NT2/D1 (cell line): ENCODE measurements at places on chromosomes 11 and 22.

DNA sequence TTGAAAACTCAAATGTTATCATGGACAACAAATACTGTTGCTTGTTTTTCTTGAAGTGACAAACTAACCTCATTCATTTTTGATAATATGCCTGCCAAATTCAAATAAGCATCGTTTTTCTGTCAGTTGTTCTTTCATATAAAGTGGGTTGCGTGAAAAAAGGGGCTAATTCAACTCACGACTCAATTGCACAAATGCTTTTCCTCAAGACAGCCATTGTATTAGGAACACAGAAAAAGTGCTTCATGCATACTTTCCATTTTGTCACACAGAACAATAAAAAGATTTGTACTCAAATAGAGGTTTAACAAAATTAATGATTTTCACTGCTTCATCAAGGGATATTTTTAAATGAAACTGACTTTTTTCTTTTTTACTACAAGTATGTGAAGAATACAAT lies 94.6 kb upstream of the ALKBH3 start:
- no peak for DNase-seq

- DNase-seq, result no peak
Measured at GRCh38 chr11:110711448-110711775, 825 bp downstream of the ARHGAP20 start.

DNA sequence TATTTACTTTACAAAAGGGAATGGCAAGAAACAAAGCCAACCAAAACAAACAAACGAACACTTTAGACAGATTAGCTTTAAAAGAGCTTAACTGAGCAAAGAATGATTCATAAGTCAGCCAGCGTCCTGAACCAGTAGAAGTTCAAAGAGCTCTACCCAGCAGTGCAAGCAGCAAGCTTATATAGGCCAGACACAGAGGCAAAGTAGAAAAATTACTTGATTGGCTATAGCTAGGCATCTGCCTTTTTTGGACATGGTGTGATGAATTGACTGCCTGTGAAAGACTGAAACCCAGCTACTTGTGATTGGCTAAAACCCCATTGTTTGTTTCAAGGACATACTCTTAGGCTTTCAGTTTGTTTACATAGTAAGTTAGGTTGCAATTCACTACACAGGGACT lies 2120.0 kb upstream of the RAG2 start:
- DNase-seq, result no peak

- no peak for DNase-seq
Measured at GRCh38 chr22:45302751-45303150, 7.0 kb upstream of the FAM118A start.

- no peak for DNase-seq
Measured at GRCh38 chr11:9092853-9093778, 1.7 kb upstream of the SCUBE2 start.

DNA sequence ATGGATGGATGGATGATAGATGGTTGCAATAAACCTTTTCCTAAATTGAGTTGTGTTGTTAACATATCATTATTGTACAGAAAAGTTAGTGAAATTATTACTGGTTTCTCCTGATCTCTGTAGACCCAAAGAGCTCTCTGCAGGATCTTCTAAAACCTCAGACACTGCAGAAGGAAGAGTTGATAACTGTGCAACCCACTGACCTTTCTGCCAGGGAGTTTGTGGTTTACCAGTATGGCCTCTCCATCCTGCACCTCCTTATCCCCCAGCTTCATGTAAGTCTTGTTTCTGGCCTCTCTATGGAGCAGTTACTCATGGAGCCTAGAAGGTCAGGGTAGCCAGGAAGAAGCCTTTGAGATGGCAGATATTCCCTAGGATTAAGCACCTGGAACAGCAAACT lies 45.6 kb downstream of the BTG4 start:
- no peak for DNase-seq

DNA sequence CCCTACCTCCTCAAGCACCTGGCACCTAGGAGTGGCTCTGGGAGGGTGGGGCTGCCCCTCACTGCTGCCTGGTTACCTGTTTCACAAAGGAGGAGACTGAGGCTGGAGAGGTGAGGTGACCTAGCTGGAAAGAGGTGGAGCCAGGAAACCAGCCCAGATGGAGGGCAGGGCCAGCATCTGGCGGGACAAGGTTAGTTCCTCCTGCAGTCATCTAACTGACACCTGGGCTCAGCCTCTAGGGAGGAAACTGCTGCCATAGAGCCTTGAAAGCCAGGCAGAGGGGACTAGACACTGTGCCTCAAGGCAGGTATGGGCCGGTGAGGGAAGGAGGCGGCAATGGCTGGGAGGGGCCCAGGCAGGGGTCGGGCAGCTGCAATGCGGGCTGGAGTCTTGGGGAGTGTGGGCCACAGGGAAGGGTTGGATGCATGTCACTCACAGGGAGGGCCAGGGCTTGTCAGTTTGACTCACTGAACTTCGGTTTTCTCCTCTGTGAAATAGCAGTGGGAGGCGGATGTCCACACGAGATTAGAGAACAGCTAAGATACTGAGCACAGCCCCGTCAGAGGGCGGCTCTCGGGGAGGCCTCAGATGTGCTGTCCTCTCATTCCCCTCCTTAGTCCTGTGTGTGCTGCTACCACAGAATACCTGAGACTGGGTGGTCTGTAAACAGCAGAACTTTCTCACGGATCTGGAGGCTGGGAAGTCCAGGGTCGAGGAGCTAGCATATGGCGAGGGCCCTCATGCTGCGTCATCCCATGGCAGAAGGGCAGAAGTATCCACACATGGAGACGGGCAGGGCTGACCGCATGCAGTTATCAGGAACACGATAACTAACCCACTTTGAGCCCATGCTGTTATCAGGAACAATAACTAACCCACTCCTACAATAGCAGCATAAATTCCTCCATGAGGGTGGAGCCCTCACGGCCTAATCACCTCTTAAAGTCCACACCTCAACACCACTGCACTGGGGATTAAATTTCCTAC lies 16.1 kb downstream of the MGAT3 start:
- no peak for DNase-seq

- no peak for DNase-seq
Measured at GRCh38 chr22:23212061-23213021, 32.0 kb downstream of the BCR start.

DNA sequence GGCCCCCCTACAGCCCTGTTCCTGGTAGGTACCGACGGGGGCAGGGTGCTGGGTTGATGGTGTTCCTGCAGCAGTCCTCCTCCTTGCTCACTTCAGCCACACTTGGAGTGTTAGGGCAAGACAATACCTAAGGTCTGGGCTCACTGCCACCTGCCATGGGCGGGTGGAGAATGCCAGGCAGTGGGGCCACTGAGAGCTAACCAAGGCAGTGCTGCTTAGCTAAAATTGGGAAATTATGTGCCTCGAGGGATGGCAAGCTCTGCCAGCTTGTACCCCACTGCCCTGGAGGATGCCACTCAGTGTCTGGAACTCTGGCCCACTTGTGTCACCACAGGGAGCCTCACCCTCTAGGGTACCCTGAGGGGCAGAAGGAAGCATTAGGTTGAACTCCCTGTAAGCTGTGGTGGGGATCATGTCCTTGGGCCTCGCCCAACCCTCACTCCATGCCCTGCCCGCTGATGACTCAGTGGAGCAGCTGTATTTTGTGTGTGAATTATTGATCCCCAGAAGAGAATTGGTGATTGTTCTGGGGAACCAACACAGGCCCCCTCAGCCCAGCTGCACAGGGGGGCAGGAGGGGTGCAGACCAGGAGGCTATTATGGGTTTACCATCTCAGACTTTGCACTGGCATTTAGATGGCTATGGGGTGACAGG lies 17.7 kb downstream of the PHLDB1 start:
- DNase-seq, result no peak

DNA sequence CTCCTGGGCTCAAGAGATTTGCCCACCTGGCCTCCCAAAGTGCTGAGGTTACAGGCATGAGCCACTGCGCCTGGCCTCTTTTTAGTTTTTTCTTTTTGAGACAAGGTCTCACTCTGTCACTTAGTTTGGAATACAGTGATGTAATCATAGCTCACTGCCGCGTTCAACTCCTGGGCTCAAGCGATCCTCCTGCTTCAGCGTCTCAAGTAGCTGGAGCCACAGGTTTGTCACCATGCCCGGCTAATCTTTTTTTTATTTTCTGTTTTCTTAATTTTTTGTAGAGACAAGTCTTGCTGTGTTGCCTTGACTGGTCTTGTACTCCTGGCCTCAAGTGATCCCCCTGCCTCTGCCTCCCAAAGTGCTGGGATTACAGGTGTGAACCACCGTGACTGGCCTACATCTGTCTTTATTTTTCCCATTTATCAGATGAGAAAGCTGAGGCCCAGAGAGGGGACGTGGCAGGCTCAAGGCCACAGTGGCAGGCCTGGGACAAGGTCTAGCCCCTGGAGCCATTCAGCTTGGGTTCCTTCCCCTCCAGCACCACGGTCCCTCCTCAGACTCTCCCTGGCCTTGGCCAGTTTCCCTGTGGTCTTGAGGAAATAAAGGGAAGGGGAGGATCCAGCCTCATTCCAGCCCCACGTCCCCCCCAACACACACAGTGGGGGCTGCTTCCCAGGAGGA lies 2.8 kb upstream of the KDELR3 start:
- DNase-seq, result no peak

- DNase-seq, result no peak
Measured at GRCh38 chr11:117514256-117514655, 186.6 kb downstream of the CEP164 start.

GRCh38 chr11:77039491-77040400 lies 5.5 kb downstream of the B3GNT6 start:
- peak; percentile 28 for DNase-seq

- DNase-seq, result no peak
Measured at GRCh38 chr11:12235947-12236743, 125.8 kb downstream of the MICAL2 start.

GRCh38 chr11:83612891-83613766 lies 327.0 kb upstream of the CCDC90B start:
- no peak for DNase-seq

DNA sequence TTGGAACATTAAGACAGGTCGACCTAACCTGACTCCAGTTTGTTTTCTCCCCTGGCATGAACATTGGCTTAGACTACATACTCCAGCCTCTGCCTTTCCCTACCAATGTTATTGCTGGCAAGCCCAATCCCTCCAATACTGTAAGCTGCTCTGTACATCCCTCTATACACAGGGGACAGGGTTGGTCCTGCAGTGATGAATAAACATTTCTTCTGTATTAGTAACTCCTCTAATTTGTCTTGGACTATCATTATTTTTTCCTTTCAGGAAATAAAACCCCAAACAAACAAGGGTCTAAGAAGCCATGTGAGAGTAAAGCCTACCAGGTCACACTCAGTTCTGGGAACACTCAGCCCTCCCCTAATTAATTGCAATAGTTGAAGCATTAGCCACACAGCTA lies 35.1 kb upstream of the FJX1 start:
- DNase-seq, result no peak

GRCh38 chr11:132258875-132259274 lies 888.5 kb downstream of the NTM start:
- DNase-seq, result no peak

DNA sequence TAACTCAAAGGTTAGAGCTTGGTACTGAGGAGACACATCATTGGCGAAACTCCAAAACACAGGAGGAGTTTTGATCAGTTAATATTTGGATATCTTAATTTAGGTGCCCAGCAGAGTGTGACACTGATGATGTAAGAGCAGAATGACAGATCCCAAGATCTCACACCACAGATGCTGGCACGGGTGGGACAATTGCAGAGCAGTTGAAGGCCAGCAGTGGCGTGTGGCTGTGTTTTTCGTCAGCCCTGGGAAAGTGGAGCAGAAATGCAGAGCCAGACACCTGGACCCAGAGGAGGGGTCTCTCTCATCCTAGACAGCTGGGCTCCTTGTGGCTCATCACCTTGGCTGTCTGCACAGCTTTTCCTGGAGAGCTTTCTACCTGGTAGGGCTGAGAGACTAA lies 59.7 kb upstream of the CTTN start:
- no peak for DNase-seq

DNA sequence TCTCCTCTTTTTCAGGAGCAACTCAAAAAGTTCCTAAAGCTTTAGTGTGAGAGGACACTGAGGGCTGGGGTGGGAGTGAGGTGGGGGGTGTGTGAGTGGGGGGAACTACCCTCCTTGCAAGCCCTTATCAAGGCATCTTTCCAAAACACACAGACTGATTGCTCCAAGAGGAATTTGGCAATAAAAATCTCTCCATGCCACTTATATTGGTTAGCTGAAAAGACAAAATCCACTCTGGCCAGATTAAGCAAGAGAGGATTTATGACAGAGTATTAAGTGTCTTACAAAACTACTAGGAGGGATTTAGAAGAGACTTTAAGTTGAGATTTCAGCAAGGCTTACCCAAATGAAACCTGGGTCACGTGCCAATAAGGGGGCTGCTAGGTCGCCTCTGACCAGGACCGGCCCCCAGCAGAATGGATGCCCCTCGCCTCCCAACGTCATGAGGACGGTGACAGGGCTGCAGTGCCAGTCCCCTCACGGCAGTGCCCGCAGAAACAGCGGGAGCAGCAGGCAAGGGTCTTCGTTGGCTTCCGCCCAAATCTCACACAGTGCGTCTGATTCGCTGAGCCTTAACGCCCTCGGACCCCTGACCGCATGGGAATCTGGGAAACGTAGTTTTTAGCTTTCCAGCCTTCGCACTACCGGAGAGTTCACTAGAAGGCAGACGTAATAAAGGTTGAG lies 22.1 kb upstream of the CTR9 start:
- peak; percentile 15 for DNase-seq

GRCh38 chr11:2002807-2003206 lies 5.2 kb upstream of the H19 start:
- DNase-seq, result no peak

- no peak for DNase-seq
Measured at GRCh38 chr11:85137597-85137996, 489.5 kb downstream of the DLG2 start.

- no peak for DNase-seq
Measured at GRCh38 chr22:40002935-40003715, 8.4 kb downstream of the FAM83F start.

GRCh38 chr22:46158283-46158682 lies 8.0 kb downstream of the PPARA start:
- DNase-seq, result no peak

- no peak for DNase-seq
Measured at GRCh38 chr22:18114495-18114894, 3.9 kb downstream of the TUBA8 start.

DNA sequence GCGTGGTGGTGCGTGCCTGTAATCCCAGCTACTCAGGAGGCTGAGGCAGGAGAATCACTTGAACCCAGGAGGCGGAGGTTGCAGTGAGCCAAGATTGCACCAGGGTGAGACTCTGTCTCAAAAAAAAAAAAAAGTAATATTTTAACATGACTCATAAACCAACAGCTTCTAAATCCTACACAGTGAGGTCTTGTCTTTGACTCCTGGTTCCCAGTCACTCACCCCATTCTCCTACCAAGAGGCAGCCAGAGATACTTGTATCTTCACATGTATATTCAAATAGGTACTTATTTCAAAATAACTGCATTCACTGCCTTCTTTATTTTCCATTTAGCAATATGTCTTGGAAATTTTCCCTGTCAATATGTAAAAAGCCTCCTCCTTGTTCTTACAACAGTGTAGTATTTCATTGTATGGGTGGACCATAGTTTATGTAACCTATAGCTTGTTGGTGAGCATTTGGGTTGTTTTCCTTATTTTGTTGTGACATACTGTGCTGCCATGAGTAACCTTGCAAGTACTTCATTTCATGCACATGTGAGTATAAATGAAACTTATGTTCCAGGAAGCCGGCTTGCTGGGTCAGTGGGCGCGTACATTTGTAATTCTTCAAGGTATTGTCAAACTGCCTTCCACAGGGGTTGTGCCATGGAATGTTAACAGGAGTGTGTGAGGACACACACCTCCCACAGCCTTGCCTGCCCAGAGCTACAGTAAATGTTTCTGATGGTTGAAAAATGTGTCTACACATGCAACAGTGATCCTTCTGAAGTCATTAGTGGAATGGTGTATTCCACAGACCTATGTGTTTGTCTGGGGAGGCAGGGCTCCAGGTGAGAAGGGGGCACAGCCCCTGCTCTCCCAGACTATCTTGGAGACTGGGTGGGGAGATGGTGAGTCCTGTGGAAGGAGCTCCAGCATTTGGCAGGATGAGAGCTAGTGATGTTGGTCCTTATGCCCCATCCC lies 47.9 kb downstream of the OSBP2 start:
- DNase-seq, result no peak
